ENCODE measurements at places on chromosomes 4 and X.

- no peak for DNase-seq
Observed at GRCh38 chrX:5708251-5708650, 520.4 kb downstream of the NLGN4X start.

- DNase-seq, result no peak
Observed at GRCh38 chrX:44843753-44844152, at the start of gene DUSP21. DUSP21 (plus strand) TSS chrX:44844021; CDS start chrX:44844133, 112 bp downstream.

- DNase-seq, result no peak
Observed at GRCh38 chr4:165553221-165553810, 174.5 kb downstream of the CPE start.

DNA sequence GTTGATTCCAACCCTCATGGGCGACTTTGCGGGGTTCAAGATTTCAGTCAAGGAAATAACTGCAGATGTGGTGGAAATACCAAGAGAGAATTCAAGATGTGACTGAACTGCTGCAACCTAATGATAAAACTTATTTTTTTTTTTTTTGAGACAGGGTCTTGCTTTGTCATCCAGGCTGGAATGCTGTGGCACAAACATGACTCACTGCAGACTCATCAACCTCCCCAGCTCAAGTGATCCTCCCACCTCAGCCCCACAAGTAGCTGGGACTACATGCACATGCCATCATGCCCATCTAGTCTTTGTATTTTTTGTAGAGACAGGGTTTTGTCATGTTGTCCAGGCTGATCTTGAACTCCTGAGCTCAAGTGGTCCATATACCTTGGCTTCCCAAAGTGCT, 19.5 kb upstream of the WDFY3 start:
- DNase-seq, result no peak

DNA sequence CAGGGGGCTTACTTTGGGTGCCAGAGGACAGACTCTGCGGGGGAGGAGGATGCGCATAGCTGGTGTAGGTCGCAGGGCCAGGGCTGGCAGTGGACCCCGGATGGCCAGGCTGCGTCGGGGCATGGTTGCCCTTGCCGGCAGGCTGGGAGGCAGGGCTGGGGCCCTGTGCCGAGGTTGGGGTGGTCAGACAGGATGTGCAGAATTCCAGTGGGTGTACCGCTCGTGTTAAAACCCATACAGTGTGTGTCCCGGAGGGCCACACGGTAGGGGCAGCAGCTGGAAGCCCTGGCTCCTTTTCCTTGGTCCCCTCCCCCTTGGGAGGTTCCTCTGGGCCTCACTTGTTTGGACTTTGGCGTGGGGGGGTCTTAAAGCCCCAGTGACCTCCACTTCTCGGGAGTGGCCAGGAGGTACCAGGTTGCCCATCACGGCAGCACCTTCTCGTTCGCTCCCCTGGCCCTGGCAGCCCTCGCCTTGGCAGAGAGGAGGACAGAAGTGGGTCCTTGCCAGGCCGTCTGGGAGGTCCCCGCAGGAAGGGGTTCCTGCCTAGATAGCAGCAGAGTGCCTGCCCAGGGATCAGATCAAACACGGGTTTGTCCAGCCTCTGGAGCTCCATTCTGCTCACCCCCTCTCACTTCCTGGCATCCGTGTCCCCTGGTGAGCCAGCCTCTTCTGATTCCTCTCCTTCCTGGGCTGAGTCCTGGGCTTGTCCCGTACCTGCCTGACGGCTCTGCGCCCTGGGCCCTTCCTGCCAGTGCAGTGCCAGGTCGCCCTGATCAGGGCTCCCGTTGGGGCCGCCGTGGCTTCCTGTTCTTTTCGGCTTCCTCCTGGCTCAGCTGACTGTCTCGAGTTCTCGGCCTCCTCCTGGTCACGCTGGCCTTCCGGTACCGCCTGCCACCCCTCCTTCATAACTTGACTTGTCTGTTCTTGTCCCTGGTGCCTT, 56.7 kb upstream of the HGFAC start:
- no peak for DNase-seq

GRCh38 chrX:122703762-122704161, 480.3 kb upstream of the GRIA3 start:
- no peak for DNase-seq

- DNase-seq, result peak; percentile 22
Observed at GRCh38 chr4:38177641-38178391, 217.6 kb downstream of the PTTG2 start.

- DNase-seq, result no peak
Observed at GRCh38 chr4:877502-877901, 51.6 kb upstream of the CPLX1 start.

DNA sequence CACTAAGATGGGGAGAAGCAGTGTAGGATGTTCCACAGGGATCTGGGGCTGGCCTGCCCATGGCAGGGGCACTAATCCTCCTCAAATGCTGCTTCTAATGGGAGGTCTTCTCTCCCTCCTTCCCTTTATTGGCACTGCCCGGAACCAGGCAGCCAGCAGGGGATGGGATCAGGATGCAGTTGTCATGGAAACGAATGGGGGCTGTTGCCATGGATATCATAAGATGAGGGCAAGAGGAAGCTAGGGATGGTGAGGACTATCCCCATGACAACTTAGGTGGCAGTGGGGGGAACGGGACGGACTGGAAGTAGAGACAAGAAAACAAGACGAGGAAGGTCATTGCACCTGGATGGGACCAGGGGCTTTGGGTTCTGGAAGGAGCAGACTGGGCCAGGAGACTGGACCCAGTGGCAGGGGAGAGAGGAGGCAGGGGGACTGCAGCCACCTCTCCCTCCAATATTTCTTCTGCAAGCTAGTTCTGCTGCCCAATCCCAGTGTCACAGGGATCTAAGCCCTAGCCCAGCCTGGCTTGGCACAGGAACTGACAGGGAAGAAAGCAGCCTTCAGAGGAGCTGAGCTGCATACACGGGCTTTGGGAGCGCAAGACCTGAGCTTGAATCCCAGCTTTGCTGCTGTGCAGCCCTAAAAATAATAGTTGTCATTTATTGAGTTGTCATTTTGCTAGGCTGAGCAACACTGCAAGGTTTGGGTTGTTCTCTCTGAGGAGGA, 19.0 kb downstream of the IQSEC2 start:
- DNase-seq, result no peak

- no peak for DNase-seq
Observed at GRCh38 chr4:147037069-147037468, 91.4 kb upstream of the TTC29 start.

DNA sequence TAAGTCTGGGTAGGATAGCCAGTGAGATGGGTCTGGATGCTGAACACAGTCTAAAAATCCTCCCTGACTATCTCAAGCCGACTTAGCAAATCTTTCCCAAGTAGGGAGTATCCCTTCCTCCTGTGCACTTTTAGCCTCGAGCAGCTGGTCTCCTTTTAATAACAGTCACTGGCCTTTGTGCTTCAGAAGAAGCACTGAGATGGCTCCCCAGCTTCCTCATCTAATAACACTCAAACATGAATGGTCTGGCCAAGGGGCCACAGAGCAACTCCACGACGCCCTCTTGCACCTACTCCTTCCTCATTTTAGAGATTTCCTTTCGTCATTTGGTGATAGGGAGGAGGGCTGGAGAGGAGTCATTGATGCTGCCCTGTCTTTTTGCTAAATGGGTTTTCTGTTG, 78.8 kb upstream of the TMEM150C start:
- no peak for DNase-seq

DNA sequence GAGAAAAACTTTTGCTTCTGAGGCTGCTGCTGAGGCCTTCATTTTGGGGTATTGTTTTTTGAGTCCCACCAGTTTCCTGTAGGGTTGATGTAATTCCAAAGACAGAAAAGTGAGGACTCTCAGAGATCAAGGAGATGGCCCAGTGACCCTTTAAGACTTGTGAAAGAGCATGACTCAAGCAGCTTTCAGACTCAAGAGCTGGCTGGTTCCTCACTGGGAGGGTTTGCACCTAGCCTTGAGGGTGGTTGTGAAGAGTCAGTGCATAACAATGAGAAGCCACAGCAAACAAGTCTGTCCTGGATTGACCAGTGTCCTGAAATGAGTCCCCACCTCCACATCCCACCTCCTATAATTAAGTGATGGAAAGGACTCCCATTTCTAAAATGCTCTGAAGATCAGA, 89.2 kb downstream of the NHS start:
- no peak for DNase-seq

DNA sequence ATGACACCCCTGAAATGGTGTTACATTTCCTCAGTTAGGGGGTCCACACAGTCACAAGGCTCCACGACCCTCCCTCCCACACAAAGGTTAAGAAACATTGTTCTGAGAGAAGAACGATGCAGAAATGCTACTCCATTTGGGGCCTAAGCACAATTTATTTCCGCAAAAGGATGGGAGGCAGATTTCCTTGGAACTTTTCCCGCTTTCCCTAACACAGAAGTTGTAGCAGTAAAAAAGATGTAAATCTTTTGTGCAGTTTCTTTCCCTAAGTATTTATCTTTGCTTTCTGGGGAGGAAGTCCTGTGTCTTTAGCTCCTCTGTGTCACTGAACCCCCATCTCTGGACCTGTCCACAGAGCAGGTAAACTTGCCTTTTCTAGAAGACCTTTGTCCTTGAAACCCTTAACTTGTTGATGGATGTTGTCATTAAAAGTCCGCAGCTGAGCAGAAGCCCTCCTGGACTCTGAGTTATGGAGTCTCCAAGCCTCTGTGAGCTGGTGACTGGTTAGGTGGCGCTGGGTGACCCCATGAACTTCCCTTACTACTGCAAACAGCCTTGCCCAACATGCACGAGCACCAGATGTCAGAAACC, 67.2 kb upstream of the SHISA3 start:
- no peak for DNase-seq

- no peak for DNase-seq
Observed at GRCh38 chr4:161555689-161556660, 607.8 kb downstream of the FSTL5 start.

DNA sequence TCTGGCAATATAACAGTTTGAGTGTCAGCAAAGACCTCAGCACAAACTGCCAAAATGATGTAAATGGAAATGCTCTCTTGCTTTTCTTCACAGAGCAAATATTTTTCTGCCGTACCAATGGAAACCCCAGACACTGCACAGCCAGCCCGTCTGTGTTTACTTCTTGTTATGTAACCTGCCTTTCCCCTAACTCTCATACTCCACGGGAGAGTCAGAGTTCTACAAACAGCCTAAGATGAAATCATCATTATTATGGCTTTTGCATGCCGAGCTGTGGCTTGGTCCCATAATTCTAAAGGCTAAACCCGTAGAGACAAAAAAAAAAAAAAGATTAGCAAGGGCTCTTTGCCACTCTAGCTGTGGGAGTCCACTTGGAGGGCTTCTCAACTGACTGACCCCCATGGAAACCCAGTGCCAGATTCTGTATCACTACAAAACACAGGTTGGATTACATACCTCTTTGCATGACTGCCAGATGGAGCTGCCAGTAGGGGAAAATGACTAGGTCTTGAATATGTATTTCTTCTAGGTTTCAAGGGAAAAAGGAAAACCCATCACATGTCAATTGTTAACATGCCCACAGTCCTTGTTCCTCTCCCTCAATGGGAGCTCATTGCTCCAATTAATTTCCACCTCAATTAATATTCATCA, 197.2 kb upstream of the CNKSR2 start:
- DNase-seq, result no peak

- no peak for DNase-seq
Observed at GRCh38 chrX:104351173-104351769, 96.5 kb upstream of the ESX1 start.

DNA sequence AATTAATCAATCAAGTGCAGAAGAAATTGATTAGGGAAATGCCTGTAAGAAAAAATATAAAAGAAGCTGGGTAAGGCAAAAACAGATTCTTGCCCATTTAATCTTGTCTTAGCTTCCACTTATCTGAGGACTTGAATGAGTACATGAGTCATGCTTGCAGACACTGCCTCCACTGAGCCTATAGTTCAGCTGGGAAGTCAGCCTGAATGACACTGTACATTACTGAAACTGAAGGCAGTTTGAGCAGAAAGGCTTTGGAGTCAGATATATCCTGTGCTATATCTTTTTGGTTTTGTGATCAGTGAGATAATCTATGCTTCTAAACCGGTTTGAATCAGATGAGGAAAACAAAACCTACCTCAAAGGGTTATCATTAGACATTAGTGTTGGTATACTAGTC, 61.3 kb downstream of the NUDT11 start:
- no peak for DNase-seq

- DNase-seq, result no peak
Observed at GRCh38 chrX:53089224-53089842, 4.6 kb upstream of the KANTR start.

DNA sequence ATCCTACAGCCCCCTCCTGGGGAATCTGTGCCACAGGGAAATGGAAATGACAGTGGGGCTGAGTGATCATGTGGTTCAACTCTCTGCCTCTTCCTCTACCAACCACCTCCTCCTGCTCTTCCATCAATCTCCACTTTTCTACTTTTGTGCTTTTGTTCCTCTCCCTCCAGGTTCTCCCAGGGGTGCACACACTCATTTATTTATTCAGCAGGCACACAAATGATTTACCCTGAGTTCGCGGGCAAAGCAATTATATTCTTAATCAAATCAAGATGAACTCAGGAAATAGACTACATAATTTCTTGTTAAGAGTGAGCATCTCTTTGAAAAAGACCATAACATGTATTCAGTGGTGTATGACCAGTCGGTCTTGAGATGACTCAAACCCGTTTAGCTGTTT, 69.2 kb downstream of the VCX3A start:
- DNase-seq, result no peak

GRCh38 chr4:92994727-92995126, 691.0 kb downstream of the GRID2 start:
- no peak for DNase-seq

DNA sequence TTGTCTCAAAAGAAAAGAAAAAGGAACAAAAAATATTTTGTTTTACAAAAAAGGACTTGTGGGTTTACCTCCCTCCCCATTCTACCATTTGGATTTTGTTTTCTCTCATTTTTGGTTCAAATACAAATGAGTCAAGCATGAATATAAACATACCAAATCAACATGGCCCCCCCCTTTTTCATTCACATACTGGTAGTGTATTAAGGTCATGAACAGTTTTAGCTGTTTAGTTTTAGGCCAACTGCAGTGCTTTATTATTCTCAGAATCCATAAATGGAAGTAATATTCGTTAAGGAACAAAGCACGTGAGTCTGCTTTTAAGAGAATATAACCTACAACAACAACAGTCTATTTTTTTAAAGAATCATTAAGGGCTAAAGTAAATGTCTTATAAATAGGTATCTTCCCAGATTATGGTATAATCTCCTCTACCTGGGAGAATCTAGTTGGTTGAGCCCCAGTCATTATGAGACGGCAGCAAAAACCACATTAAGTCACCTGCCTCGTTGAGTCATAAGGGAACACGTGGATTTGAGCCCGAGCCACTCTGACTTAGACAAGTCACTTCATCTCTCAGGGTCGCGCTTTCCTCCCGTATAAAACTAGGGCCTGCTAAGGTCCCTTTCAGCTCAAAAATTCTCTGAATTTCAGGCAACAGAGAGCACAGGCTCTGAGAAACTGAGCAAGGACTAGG, 26.7 kb downstream of the BCLAF3 start:
- peak; percentile 16 for DNase-seq

GRCh38 chr4:2250357-2251072, 8.6 kb upstream of the HAUS3 start:
- no peak for DNase-seq
